GM03348 (cell line): ENCODE measurements at places on chromosomes 3 and 15.

- DNase-seq, result no peak
Measured at GRCh38 chr3:89947337-89947954, 840.0 kb downstream of the EPHA3 start.

GRCh38 chr3:187545366-187545765 is 124.8 kb downstream of the SST start:
- DNase-seq, result no peak

GRCh38 chr15:75104804-75105557 is 81.6 kb downstream of the PPCDC start:
- DNase-seq, result peak; percentile 83

- DNase-seq, result no peak
Measured at GRCh38 chr3:57142411-57142723, 22.8 kb downstream of the IL17RD start.

DNA sequence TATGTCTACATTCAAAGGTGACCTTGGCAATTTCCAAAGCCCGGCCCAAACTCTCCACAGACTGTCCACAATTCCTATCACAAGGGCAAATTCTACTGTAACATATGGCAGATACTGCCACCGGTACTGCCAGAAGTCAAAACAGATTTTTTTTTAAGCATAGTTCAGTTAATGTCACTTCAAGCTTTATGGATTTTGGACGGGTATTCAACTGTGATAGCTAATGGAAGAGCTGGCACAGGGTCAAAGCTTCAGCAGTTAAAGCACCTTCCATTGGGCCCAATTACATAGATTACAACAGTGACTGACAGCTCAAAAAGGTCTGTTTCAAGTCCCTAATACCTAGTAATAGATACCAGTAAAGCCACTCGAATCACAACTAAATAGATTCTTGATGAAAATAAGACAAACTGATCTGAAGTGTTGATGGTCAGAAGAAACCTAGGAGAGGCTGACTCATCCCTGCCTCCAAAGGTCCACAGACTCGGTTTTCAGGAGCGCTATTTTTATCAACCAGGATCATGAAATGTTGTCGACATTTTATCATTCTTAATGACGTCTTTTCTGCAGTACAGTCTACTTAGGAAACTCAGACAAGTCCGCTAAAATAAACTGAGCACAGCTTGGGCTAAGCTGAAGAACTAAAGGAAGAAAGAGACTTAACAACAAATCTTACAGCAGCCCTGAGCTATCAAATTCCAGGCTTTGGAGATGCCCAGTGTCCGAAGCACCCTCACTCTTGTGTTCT is 38.7 kb downstream of the ANXA2 start:
- DNase-seq, result peak; percentile 47

DNA sequence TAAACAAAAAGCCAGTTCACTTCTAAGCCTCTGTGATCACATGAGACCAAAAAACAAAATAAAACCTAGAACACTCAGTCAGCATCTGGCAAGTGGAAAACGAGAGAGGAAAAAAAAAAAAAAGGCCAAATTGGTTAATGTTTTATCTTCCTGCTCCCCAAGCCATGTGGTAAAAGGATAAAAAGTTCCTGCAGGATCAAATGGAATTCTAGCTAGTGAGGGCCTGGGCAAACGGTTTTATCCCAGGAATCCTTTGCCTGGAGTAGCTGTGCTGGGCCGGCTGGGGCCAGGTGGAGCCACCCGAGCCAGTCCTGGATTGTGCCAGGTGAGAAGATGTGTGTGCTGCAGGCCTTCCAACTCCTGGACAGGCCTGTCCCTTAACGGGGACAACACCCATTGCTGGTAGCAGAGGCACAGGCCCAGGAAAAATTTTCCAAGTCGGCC is 13.2 kb downstream of the SMAD6 start:
- DNase-seq, result no peak

DNA sequence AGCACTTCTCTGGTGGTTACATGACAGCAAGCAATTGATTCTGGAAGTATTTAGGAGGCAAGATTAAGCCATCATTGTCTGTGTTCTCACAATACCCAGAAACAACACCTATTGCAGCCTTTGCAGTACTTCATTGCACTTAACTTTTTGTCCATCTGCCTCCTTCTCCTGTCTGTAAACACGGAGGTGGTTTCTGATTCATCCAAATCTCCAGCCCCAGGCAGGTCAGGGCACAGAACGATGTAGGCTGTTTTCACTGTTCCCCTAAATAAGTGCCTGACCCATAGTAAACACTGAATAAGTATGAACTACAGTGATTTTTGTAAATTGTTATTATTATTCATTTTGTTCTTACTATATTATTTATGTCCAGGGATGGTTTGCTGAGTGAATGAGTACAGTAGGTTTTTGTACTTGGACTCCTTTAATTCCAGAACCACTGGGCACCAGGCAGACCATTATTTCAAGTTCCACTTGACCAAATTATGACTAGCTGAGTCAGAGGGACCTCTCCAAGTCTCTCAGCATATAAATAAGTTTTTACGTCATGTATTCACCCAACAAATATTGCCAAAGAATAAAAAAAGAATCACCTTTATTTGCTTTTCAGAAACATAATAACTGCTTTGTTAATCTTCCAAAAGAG is 283.3 kb upstream of the TRIM42 start:
- no peak for DNase-seq

DNA sequence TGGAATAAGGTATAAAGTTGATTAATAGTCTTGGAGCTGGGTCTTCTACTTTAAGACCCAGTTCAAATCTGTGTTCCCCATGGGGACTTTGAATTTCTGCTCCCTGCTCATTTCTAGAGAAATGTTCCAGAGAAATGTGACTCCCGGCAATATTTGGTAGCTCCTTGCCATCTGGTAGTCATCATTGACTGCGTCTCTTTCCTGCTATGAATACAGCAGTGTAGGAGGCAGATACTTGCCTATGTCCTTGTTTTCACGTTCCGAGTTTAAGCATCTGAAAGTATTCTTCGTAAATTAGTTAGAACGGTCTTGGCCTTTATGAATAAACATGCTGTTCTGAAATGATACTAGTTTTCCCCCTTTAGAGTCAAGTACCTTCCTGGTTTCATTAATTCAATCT is 352.9 kb downstream of the PTPRG start:
- DNase-seq, result peak; percentile 44

DNA sequence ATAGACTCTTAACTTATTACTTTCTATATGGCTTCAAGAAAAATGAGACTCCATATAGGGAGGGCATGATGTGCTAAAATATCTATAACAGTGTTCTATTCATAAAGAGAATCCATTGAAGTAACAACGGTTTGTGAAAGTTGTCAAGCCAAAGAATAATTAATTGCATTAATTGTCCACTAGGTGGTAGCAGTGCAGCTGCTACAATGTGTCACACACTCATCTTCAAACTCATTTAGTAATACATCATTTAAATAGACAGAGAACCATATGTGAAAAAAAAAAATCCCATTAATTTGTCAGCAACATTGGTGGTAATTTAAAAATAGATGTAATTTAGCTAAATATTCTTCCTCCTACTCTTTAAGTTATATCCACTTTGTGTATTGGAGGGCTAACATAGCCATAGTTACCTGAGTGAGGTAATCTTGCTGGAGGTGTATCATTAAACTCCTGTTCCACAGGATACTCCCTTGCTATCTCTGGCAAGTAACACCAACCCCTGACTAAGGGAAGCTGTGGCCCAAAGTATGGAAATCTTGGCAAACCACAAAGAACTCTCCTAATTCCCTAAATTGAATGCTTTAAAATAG is 3.7 kb upstream of the CPA3 start:
- DNase-seq, result peak; percentile 65

DNA sequence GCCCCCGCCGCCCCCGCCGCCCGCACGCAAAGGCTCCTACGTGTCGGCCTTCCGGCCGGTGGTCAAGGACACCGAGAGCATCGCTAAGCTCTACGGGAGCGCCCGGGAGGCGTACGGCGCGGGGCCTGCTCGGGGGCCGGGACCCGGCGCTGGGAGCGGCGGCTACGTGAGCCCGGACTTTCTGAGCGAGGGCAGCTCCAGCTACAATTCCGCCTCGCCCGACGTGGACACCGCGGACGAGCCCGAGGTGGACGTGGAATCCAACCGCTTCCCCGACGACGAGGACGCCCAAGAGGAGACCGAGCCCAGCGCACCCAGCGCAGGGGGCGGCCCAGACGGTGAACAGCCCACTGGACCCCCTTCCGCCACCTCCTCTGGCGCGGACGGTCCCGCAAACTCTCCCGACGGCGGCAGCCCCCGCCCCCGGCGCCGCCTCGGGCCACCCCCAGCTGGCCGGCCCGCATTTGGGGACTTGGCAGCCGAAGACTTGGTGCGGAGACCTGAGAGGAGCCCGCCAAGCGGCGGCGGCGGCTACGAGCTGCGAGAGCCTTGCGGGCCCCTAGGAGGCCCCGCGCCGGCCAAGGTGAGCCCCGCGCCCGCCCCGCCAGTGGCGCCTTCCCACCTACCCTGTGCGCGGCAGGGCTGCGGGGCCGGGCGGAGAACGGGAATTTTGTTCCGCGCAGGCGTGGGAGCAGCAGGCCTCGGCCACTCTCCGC is 2.4 kb downstream of the SKOR1 start:
- no peak for DNase-seq

GRCh38 chr3:79976466-79976865 is 208.7 kb upstream of the ROBO1 start:
- DNase-seq, result no peak

DNA sequence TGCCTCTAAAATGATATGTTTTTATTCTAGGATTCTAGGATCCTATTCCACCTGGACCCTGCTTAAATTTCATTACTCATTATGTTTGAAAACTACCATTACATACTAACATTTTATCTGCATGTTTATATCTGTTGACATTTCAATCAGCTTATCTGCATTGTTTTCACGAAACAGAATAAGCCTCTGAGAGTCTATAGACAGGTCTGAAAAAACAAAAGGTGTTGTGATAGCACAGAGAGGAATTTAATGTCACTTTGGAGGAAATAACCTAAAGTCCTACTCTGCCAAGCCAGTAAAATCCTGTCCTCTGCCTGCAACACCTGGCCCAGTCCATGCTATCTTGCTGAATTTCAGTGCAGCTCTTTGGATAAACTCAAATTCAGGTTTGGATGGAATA is 315.2 kb downstream of the ZBTB20 start:
- DNase-seq, result no peak

DNA sequence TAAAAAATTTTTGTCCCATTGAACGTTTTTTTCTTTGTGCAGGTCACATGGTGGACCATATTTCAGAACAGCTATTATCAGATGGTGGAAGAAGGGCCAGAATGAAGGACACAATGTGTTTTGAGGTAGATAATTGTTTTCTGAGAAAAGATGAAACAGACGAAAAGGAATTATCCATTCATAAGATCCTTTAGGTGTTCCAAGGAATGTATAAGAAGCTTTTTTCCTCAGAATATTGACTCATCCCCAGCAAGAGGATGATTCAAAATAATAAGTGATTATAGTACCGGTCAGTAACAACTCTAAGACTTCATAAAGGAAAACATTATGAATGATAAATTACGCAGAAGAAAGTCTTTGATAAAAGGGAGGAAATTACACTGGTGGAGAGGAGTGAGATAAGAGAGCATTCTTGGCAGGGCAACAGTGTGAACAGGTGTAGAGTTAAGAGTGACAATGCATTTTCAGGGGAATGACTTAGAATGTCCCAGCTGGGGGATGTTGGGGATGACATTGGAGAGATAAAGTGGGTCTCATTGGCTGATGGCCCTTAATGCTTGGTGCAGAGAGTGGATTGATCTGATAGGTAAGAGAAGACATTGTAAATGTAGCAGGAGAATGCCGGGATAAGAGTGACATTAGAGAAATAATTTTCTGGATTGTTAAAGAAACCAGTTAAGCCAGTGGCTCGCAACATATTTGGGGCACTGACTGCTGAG is 27.0 kb upstream of the AQP9 start:
- no peak for DNase-seq

- no peak for DNase-seq
Measured at GRCh38 chr3:140363801-140364200, 314.1 kb upstream of the TRIM42 start.

DNA sequence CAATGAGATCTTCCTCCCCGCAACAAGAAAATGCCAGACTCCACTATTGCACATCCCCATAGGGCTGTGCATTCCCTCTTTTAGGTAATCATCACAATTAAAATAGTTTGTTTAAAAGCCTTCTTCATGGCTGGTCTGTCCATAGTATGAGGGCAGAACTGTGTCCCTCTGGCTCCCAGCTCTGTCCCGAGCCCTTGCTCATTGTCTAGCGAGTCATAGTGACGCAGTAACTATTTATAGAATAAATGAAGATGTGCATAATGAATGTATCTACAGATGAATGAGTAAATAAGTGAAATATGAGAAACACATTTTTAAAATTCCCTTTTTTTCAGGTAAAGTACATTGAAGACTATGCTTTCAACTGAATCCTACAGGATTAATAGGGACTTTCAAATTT is 128.4 kb upstream of the TMC3 start:
- no peak for DNase-seq

DNA sequence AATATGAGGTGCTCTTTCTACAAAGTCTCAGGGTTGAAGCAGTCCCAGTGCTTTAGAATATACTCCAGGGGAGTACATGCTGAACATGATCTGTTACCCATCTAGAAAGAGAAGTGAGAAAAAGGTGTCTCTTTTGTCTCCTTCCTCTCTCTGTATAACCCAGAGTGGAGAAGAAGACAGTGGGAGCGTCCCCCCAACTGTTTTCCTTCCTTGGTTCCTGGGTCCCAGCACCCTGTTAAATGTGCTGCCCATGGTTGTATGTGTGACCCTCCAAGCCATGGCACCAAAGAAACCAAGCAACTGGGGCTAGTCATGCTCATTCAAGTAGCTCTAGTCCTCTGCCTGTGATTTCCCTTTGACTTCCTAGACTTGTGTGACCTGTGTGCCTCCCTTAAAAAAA is 683.7 kb downstream of the TBL1XR1 start:
- no peak for DNase-seq

- no peak for DNase-seq
Measured at GRCh38 chr3:64059484-64060175, 36.3 kb upstream of the PSMD6 start.
